ENCODE measurements at places on chromosomes 16 and 17.

- DNase-seq: no peak
Measured at GRCh38 chr17:34178092-34178491, 77.0 kb upstream of the CCL2 start.

DNA sequence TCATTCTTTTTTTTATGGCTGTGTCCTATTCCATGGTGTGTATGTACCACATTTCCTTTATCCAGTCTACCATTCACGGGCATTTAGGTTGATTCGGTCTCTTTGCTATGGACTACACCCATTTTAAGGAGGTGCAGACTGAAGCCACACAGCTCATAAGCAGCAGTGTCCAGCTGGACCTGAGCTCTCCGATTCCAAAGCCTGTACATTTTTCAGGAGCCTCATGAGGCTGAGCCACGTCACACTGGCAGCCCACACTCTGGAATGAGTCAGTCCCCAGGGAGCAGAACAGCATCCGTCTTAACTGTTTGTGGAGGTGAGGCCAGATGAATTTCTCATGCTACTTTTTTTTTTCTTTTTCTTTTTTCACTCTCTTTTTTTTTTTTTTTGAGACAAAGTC, 116.1 kb downstream of the C16orf95 start:
- no peak for DNase-seq

- DNase-seq: no peak
Measured at GRCh38 chr17:48151220-48151619, 43.7 kb downstream of the SNX11 start.

DNA sequence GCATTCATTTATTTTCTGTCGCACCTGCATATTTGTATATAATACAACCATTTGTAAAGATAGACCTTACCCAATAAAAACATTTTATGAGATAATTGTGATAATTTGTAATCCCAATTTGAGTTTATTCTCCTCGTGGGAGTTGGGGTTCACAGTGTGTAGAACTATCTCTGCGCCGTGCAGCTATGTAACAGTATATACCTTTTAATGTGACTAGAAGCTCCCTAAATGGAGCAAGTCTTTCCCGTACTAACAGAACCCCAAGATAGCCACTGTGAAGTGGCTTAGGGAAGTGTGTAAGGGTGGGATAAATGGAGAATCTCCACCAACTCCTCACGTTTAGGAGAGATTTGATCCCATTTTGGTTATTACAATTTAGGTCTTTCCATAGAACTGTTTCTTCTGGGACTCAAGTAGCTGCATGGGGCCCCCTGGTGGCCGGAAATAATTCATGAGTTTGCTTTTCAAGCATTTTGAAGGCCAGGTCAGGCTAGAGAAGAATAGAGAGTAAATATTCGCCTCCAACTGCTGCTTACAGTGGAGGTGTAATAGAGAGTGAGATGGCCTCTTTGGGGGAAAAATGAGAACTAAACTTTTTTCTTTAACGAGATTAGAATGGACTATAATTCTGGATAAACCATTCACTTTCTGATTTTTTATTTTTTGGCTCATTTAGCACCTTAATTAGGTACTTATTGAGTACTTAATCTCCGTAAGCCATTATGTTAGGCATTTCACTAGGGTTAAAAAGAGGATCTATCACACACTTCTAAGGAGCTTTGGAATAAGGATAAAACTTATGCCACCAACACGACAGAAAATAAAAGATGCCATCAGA, 4.5 kb downstream of the TMEM100 start:
- DNase-seq: no peak

- no peak for DNase-seq
Measured at GRCh38 chr16:22926105-22926751, 112.3 kb downstream of the HS3ST2 start.

- no peak for DNase-seq
Measured at GRCh38 chr17:1159431-1160180, 20.2 kb downstream of the ABR start.

DNA sequence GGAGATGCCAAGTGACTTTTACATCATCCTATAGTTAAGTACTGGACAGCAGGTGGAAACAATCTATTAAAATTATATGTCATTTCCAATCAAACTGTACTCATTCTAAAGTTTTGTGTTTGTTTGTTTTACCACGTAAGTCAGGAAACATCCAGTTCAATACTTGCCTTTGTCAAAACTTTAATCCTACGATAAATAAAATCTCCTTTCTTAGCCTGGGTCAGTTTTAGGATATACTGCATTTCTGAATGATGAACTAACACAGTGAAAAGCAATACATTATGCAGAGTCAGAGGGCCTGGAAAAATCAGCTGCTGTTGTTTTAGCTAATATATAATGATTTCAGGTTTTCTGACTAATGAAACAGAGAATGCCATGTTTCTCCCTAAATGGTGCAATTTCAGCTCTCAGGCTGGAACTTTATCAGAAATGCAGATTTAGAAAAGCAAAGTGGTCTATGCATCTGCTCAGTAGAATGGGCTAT, 756.4 kb downstream of the CDH11 start:
- no peak for DNase-seq

Measured in DMS 273 treated with DMSO at 0.1 percent for 48 hours (cell line).